ENCODE measurements at places on chromosomes 11 and 22.

DNA sequence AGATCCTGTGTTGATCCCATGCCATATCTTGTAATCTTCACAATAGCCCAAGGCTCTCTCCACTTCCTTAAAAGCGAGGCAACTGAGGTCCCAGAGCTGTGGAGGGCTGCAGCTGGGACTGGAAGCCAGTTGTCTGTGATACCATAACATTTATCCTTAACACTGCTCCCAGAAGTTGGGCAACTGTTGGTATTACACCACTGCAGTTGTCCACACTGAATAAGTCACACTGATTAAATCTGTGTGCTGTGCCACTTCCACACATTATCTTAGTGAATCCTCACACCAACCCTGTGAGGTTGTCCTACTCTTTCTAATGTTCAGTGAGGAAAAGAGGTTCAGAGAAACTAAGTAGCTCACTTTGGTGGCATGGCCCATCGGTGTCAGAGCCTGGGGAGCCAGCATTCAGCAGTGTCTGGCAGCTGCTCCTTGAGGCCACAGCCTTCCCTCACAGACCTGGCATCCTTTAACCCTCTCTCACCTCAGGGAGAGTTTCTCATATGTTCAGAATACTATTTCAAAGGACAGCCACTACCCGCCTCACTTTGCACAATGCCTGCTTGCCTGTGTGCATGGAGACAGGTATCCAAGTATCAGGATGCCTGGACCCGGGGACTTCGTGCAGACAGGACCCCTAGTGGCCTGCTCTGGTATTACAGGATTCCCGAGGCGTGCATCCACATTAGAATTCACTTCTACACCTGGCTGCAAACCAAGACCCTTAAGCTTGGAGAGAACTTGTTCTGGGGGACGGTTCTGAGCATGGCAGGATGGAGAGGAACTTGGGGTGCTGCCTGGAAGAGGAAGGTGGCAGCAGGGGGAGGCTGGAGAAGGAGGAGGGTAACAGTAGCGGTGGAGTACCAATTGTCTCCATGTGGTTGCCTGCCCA, 221.9 kb upstream of the TBCEL start:
- peak; percentile 47 for ATAC-seq

DNA sequence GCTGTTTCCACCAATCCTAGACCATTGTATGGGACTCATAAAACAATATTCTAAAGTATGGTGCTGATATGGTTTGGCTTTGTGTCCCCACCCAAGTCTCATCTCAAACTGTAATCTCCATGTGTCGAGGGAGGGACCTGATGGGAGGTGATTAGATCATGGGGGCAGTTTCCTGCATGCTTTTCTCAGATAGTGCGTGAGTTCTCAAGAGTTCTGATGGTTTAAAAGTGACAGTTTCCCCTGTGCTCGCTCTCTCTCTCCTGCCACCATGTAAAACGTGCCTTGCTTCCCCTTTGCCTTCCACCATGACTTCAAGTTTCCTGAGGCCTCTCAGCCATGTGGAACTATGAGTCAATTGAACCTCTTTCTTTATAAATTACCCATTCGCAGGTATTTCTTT, 29.2 kb upstream of the FEZ1 start:
- no peak for ATAC-seq

- no peak for ATAC-seq
Measured at GRCh38 chr22:24333301-24333700, 62.7 kb downstream of the SPECC1L start.

DNA sequence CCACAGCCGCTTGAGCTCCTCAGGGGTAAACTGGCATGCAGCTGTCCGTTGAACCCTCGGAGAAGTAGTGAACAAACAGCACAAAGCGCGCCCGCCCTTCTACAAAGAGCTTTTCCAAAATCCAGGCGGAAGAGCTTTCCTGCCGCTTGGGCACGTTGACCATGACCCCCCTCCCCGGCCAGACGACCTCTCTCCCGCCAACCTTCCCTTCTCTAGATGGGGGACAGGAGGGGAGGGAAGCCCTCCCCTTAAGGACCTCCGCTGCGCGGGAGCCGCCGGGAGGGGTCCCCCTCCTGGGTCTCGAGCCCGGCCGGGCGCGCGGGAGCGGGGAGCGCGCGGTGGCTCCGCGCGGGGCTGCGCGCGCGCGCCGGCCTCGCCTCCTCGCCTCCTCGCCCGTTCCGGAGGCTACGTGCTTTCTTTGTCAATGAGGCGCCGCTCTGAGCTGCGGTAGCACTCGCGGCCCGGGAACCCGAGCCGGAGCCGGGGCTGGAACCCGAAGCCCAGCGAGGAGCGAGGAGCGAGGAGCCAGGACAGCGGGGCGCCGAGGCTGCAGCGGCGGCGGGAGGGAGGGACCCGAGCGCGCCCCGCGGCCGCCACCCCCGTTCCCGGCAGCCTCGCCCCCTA, 118.6 kb downstream of the HIPK3 start:
- ATAC-seq = no peak

DNA sequence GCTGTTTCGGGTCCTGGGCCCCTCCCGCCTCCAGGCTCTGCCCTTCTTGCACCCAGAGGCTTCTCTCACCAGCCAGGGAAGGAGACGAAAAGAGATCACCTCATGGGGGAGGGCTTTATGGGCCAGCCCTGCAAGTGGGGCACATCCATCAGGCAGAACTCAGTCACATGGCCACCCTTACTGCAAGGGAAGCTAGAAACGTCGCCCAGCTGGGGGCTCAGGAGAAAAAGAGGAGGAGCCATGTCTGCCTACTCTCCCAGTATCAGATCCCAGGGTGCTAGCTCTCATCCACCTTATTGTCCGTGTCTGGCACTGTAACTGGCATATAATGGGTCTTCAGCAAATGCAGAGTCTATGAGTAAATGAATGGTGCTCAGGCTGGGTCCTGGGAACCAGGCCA, 24.2 kb downstream of the MFNG start:
- ATAC-seq = no peak

GRCh38 chr22:34645375-34645774, 420.6 kb upstream of the ISX start:
- no peak for ATAC-seq

DNA sequence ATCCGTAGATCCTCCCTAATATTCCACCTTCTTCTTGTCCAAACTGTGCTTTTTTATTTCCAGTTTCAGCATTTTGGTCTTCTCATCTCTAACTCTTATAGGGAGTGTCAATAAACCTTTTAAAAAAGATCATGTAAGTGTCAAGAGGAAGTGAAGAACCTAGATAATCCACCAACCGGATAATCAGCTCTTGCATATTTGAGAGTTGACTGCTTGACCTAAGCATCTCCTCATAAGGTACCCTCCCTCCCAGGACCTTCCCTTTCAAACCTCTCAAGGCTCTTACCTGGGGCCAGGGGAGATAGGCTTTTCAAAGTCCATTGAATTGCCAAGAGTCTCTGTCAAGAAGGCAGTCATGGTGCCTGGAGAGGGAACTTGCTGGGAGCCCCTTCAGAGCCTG, 691 bp upstream of the EHF start:
- no peak for ATAC-seq

DNA sequence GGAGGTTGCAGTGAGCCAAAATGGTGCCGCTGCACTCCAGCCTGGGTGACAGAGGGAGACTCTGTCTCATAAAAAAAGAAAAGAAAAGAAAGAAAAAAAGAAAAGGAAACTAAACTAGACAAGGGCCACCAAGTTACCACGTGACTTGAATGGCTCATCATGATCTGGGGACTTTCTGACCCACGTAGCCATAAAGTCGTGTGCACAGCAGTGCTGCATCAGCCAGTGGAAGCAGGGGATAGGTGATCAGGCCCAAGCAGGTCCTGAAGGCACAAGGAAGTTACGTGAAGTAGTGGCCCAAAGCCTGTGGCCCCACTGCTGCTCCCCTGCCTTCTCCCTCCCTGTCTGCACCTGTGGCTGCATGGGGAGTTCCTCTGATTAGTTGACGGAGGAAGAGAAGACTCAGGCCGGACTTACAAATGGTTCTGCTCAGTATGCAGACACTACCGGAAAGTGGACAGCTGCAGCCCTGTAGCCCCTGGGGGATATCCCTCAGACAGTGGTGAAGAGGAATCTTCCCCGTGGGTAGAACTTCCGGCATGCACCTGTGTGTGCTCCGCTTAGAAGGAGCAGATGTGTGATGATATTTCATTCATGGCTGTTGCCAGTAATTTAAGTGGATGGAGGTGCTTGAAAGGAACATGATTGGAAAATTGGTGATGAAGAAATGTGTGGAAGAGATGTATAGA, 18.2 kb upstream of the CD81 start:
- ATAC-seq = no peak

GRCh38 chr11:44397586-44398178, 87.7 kb upstream of the ALX4 start:
- no peak for ATAC-seq

- no peak for ATAC-seq
Measured at GRCh38 chr11:32082346-32082986, 8.4 kb upstream of the RCN1 start.

DNA sequence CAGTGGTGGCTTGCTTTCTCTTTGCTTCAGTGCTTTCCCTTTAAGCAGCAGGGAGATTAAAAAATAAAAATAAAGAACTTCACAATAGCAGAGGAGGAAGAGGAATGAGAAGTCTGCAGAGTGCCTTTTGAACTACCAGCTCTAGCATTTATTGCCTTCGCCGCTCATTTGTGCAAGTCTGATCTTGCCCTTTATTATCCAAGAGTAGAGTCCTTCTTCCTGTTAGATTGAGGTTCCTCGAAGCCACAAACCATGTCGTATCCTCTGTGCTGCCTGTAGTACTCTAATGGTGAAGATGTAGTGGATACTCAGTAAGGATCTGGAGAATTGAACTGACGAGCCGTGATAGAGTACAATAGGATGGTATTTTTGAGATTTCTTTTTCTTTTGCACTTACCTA, 101.2 kb upstream of the RAG2 start:
- no peak for ATAC-seq

DNA sequence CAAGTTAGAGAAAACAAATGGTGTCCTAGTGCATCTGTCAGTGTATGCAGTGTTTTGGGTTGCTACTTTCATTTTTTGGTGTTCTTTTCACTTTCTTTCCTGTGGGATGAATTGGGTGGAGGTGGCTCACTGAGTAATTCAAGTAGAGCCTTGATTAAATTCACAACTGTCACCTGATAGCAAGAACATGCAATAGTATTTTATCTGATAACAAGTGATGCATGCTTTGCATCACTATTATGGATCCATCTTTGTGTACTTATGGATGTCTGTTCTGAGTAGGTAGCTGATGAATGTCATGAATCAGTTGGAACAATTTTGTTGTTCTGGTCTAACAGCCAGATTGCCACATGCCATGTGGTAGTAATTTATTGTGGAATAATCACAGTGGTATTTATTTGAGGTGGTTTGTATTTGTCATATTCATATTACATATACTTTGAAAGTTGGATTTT, 87.5 kb downstream of the DDX10 start:
- ATAC-seq = peak; percentile 59

DNA sequence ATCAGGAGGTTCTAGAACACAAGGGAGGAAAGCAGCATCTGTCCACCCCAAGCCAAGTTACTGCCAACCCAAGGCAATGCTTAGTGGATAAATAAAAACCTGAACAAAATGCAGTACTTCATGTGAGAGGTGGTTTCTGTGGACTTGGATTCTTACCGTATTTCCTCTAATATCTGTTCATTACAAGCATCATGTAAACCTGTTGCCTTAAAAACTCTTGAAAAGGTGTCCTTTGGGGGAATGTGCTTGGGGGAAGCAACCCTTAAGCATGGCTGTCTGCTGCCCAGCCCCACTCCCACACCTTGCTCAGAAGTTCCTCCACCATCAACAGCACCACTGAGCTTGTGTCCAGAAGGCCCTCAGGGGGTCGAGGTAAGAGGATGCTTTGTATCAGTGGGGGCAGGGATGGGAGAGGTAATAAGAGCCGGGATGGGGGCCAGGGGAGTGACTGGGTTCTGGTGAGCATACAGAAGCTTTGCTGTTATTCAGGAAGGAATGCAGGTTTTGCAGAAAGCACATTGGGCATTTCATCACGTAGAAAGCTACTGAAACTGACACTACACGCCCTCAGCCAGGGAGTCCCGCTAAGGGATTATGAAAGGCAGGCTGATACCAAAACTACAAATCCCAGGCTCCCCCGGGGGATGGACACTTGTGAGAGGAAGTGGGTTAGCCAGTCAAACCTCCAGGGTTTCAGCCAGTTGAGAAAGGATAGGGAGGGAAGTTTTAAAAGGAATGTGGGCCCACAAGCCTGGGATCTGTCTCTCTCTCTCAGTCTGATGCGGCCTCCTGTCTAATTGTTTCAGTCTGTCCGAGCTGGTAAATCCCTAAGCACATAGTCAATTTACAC, 52.0 kb downstream of the KCNJ1 start:
- ATAC-seq = no peak

- ATAC-seq = no peak
Measured at GRCh38 chr22:44331881-44332714, 19.3 kb upstream of the SHISAL1 start.

- ATAC-seq = no peak
Measured at GRCh38 chr11:8296038-8296649, 32.5 kb upstream of the LMO1 start.

- no peak for ATAC-seq
Measured at GRCh38 chr11:96147186-96147585, 195.8 kb downstream of the MAML2 start.

- ATAC-seq = peak; percentile 92
Measured at GRCh38 chr22:19891317-19892256, 36.9 kb upstream of the GNB1L start.

DNA sequence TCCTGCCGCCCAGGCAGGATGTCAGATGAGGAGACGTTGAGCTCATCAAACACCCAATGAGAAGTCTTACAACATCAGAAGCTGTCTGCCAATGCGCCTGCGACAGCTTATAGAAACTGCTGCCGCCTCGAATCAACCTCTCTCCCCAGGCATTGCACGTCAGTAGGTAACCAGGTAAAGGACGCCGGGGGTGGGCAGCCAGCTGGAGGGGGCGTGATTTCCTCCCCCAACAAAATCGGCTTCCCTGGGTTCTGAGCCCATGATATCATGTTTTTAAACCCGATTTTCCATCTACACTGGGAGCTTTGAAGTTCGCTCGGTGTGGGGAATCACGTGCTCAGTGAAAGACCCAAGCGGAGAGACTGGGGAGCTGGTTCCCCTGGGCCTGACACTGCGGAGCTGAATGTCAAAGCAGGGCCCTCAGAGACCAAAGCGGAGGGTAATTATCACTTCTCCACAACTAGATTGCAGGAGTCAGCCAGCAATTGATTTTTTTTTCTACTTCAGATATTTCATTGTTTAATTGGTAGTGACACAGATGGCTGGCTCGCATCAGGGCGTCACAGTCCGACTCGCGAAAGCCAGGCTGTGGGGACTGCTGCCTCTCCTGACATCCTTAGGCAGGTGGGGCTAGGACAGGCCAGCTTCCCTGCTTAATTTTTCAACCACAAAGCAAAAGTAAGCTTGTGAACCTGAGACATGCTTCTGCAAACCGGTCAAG, 15.4 kb downstream of the FAM83F start:
- peak; percentile 69 for ATAC-seq

GRCh38 chr22:25900880-25901279, 158.9 kb downstream of the MYO18B start:
- ATAC-seq = no peak

DNA sequence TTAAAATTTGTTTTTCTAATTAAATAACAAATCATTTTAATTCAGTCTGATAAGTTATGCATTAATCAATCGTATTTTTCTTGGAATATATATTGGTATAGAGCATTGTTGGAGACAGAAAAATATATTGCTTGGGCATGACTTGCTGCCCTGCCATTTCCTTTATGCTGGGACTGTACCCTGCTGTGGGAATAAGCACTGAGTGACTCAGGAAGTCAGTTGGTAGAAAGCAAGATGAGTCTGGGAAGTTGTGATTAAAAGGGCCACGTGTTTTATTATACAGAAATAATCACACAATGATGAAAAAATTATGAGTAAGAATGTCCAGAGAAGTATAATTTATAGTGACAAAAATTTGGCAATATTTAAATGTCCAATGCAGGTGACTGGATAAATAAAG, 139.5 kb downstream of the KIF18A start:
- ATAC-seq = no peak

GRCh38 chr11:134554861-134555260, 142.8 kb upstream of the B3GAT1 start:
- ATAC-seq = no peak

Data from activated T-helper 17 cell treated with anti-CD3 and anti-CD28 coated beads, Interleukin-2, amount 50 U/mL, for 72 hours (primary cell).